ENCODE measurements at places on chromosomes 6 and 20.

GRCh38 chr6:170046791-170047626, 243.9 kb downstream of the DLL1 start:
- no peak for DNase-seq

DNA sequence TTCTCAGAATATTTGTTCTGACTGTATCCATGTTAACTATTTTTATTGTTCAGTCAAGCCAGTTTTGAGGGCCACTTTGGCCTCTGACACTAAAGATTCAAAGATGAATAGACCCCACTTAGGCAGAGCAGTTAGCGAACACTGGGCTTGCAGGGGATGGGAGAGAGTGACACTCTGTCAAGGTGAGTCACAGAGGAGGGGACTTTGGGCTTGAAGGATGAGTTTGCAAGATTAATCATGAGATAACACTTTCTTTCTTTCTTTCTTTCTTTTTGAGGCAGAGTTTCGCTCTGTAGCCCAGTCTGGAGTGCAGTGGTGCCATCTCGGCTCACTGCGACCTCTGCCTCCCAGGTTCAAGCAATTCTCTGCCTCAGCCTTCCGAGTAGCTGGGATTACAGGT, 46.4 kb downstream of the SPATA2 start:
- no peak for DNase-seq

GRCh38 chr6:88914895-88915598, 48.4 kb downstream of the RNGTT start:
- no peak for DNase-seq

DNA sequence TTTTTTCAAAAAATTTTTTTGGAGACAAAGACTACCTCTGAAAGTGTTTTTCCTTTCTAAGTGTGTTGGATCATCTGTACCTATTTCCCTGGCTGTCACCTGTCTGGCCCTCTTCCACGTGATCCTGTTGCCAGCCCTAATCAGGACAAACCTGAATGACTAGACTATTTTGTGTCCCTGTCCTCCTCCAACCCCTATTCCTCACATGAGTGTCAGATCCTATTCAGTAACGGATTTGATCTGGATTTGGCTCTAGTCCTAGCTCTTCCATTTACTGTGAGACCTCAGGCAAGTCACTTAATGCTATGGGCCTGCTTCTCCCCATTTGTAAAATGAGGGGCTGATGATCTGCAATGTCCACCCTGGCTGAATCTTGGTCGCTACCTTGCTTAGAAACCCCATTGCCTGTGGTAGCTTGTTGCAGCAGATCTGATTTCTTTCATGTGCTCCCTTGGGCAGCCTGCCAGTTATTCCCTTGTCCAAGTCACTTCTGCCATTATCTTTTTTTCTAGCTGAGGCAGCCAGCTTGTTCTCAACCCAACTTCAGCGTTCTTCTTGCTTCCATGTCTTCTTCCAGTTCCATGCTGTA, 4.8 kb downstream of the PHF20 start:
- peak; percentile 54 for DNase-seq

Data from Ammon's horn (tissue), 1 donor.